MG63 (cell line): ENCODE measurements at places on chromosomes 12 and 14.

- peak; percentile 47 for DNase-seq
Observed at GRCh38 chr14:92951912-92952471, 29.0 kb downstream of the CHGA start.

- DNase-seq, result no peak
Observed at GRCh38 chr14:36538051-36538450, 18.0 kb upstream of the NKX2-1 start.

- DNase-seq, result no peak
Observed at GRCh38 chr12:100528471-100529127, 44.9 kb upstream of the GAS2L3 start.

- DNase-seq, result no peak
Observed at GRCh38 chr12:47131011-47131410, 51.3 kb upstream of the AMIGO2 start.

DNA sequence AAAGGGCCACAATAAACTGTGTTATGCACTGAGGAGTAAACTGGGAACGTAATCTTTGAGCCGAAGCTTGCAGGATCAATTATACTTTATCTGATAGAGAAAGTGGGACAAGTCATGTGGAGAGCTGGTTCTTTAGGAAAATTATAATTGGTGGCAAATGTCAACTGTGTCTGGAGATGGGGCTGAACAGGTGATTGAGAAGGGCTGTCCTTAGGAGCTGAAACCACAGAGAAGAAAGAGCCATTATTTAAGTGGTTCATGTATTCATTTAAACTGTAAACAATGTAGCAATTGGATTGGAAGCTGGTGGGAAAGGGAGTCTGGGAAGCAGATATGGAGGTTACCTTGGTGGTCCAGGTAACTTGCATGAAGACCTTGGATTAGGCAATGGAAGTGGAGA, 193.1 kb downstream of the NPAS3 start:
- DNase-seq, result no peak

DNA sequence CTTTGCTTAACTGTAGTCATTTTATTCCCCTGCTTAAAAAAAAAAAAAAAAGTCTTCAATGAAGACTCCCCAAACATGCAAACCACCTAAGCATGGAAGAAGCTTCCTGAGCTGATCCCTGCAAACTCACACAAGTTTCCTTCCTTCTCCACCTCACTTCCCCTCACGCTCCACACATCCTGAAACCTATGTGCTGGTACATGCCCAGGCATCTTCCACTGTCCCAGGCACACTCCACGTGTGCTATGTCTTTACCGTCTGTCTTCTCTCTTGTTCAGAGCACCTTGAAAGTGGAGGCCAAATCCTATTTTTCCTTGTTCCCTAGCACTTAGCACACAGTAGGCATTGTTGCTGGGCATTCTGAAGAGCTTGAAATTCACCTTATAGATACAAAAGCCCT, 13.4 kb downstream of the LRIG3 start:
- DNase-seq, result no peak

DNA sequence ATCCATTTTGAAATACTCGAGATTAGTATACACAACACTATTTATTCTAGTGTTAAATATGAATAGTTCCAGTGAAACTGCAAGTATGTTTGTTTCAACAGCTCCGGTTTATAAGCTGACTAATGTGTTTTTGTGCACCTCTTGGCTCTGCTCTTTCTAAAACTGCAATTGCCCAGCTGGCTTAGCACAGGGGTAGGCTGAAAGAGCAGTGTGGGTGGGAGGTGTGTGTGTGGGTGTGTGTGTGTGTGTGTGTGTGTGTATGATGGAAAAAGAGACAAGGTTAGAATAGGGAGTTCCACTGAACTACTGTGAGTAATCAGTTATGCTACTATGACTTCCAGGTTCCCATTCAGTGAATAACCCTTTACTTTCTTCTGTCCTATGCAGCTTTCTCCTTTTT, 37.8 kb upstream of the DDHD1 start:
- peak; percentile 45 for DNase-seq

DNA sequence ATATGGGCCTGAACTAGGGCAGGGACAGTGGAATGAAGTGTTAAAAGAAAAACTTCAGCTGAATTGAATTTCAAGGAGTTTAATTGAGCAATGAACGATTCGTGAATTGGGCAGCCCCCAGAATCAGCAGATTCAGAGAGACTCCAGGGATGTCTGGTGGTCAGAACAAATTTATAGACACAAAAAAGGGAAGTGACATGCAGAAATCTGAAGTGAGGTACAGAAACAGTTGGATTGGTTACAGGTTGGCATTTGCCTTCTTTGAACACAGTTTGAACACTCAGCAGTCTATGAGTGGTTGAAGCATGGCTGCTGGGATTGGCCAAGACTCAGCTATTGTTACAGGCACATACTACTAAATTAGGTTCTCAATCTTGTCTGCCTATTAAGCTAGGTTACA, 9.7 kb upstream of the TBPL2 start:
- DNase-seq, result no peak

GRCh38 chr12:29008786-29009185, 140.3 kb upstream of the FAR2 start:
- DNase-seq, result no peak

DNA sequence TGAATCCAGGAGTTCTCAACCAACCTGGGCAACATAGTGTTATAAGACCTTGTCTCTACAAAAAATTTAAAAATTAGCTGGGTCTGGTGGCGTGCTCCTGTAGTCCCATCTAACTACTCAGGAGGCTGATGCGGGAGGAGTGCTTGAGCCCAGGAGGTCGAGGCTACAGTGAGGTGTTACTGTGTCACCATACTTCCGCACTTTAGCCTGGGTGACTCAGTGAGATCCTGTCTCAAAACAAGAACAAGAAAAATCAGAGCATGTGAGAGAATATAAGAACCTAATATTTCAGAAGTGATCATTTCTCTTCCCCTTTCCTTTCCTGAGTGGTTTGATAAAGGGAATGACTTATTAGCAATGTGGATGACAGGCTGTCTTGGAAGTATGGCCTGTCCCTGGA, 9.5 kb downstream of the TRAF3 start:
- no peak for DNase-seq

GRCh38 chr12:121145221-121145620, 12.5 kb downstream of the P2RX7 start:
- DNase-seq, result no peak

- DNase-seq, result no peak
Observed at GRCh38 chr12:121334513-121335343, 17.5 kb downstream of the ANAPC5 start.

- DNase-seq, result peak; percentile 87
Observed at GRCh38 chr14:71206766-71207371, 299.6 kb downstream of the PCNX1 start.

DNA sequence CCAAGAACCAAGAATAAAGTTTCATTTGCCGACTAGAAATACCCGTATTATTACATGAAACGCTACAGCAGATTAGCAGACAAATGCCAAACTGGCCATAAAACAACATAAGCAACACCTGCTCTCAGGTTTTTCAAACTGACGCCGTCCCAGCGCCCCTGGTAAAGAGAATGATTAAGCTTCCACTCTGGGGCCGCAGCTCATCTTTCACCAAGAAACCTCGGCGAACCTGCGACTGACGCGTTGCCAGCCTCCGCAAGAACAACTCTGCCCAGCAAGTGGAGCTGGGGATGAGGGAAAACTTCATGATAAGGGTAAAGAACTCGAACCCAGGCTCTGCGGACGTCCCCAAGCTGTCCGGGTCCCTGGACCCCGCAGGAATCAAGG, 530 bp downstream of the ARL1 start:
- no peak for DNase-seq

DNA sequence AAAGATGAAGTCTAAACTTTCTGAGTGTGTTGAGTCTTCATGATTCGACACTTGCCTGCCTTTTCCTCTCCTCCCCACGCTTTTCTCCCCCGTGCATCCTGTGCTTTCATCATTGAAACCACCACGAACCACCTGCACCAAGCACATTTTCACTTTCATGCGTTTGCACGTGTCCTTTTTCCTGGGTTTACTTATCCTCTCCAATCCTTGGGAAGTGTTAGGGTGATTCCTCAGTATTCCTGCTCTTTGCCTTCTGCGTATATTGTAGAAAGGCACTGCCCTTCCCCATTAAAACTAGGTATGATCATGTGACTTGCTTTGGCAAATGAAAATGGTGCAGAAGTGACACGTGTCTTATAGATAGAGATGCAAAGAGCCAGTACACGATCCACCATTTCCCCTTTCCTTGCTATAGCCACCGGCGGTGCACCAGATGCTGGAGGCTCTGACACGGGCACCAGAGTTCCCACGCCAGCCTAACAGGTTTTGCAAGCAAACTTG, 106.6 kb downstream of the BRMS1L start:
- DNase-seq, result no peak

GRCh38 chr12:111330800-111331752, 37.8 kb downstream of the PHETA1 start:
- DNase-seq, result no peak

DNA sequence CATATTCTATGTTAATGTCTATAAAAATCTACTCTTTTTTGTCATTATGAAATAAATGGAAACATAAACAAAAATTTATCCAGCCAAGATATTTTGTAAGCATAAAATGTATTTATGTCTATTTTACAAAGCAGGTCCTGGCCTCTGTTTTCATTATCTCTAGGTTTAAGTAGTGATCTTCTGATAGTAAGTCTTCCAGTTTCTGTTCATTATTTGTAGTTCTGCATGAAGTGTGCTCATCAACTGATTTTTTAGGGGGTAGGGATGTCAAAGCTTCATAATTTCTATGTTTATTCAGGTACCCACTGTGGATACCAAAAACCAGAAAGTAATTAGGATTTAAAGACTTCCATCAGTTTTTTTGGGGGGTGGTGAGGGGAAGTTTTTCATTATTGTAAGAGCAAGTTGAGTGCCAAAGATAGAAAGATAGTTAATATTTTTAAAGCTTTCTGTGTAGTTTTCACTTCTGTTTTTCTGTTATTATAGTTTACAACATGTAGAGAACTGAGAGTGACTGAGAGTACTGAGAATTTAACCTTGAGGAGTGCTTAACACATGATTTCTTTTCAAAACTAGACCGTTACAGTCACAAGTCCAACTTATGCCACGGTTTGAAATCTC, 30.6 kb upstream of the LMO3 start:
- DNase-seq, result no peak

DNA sequence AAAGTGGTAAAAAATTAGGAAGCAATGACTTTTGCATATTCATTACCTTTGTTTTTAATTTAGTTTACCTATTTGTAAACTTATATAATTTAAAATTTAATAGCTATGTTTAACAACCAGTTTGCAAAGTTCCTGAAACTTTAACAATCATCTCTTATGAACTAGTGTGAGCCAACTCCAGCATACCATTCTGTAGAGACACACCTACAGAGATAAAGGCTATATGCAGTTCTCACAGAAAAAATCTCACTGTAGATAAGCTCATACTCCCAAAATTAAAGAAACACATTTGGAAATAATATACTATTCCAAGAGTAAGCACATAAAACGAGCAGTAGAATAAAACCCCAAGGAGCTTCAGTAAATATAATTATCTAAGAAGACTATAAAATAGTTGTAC, 77.5 kb downstream of the CDK17 start:
- no peak for DNase-seq

DNA sequence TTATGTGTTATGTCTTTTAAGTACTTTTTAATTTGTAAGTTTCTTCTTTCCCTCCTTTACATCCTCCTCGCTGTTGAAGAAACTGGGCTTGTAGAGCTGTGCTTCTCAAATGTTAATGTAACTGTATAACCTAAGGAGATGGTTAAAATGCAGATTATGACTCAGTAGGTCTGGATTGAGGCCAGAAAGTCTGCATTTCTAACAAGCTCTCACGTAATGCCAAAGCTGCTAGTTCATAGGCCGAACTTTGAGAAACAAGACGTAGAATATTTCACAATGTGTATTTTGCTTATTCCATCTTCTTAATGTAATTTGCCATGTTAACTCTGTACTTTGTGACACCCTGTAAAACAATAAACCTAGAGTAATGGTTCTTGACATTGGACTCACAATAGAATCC, 193.3 kb upstream of the SYT1 start:
- no peak for DNase-seq
